Stimulated activated CD4-positive, alpha-beta T cell treated with anti-CD3 and anti-CD28 coated beads, Interleukin-15, amount 100 ng/mL, for 48 hours (primary cell): ENCODE measurements at places on chromosomes 3 and 15.

DNA sequence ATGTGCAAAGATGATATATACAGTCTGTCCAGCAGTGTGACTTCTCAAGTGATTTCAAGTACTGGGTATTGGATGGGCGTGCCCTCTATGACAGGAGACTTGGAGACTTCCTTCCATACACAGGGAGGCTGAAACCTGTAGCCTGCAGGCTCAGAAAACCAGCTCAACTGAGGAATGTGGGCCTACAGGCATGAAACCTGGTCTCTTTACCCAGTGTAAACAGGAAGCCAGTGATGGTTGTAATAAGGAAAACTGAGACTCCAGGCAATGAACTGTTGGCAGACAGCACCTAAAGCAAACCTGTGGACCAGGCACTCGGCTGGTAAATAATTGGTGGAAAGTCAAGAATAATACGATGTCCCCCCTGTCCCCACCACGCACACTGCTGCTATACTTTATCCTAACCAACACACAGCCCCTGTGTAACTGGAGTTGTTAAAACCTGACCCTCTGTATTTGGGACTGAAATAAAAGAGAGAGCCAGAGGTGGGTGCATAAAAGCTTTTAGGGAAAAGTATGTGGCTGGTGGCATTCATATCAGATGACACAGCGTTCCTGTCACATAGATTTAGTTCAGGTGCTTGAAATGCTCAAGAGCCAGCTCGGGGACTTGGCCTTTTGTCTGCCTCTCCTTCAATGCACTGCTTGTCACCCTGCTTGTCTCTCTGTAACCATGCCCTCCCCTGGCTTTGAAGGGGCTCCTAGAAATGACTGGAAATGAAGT is 144.7 kb downstream of the TPRG1 start:
- DNase-seq: no peak

DNA sequence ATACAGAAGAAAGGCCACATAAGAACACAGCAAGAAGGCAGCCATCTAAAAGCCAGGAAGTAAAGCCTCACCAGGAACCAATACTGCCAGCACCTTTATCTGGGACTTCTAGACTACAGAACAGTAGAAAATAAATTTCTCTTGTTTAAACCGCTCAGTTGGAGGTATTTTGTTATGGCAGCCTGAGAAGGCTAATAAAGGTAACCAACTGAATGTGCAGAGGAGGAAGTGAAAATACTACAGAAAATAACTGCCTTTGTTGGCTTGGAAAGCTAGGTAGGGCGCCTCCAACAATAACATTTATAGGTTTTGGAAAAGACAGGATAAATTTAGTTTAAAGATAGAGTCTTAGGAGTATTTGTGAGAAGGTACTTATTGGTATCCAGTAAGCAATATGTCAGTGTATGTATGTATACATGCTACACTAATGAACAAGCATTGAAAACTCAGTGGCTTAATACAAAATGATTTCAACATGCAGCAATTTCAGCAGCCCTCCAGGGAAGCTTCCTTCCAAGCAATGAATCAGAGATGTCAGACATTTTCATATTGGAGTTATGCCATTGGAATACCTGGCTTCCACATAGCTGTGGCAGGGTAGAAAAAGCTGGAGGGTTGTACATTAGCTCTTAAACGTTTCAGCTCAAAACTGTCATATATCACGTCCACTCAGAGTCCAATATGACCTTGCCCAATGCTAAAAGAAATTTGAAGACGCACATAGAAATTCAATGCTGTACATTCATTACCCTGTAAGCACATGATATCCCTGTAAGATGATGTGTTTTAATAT is 48.9 kb downstream of the ZBBX start:
- no peak for DNase-seq

GRCh38 chr3:143975554-143976152 is 4.0 kb downstream of the DIPK2A start:
- DNase-seq: no peak

DNA sequence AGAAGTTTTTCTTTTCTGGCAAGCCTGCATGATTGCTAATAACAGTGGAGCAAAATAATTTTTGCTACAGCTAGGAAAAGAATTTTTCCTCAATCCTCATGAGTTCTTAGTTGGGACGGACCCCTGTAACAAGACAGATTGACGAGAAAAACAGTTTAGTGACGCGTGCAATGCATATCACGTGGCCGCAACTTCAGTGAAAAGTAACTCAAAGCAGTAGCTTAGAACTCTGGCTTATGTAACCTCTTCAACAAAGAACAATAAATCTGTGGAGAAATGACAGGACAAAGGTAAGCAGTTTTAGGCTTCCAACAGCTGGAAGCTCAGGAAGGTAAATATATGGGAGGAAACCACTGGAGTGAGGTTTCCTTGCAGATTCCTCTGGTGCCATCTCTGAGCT is 19.7 kb downstream of the FAM107A start:
- no peak for DNase-seq

GRCh38 chr15:39869254-39869653 is 50.8 kb downstream of the GPR176 start:
- no peak for DNase-seq

- DNase-seq: no peak
Measured at GRCh38 chr3:49022688-49023171, 809 bp downstream of the NDUFAF3 start.

DNA sequence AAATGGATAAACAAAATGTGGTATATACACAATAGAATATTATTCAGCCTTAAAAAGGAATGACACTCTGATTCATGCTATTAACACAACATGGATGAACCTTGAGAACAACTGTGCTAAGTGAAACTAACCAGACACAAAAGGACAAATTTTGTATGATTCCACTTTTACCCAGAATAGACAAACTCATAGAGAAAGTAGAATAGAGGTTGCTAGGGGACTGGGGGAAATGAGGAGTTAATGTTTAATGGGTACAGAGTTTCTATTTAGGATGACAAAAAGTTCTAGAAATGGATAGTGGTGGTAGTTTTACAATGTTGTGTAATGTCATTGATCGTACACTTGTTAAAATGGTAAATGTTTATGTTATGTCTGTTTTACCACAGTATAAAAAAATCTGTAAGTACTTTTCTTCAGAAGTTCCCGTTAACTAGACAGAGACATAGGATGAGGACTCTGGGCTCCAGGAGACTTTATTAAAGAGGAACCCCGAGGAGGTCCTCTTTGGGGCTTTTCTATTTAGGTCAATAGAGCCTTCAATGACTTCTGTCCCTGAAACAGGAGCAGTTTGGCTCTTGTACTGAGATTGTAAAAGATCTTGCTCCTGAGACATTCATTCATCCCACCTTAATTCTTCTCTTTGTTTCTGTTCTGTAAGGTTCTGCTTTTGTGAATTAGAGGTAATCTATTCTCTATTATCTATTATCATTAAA is 24.5 kb downstream of the ABHD6 start:
- DNase-seq: no peak

GRCh38 chr3:104561324-104561723 is 805.4 kb upstream of the ALCAM start:
- DNase-seq: no peak

DNA sequence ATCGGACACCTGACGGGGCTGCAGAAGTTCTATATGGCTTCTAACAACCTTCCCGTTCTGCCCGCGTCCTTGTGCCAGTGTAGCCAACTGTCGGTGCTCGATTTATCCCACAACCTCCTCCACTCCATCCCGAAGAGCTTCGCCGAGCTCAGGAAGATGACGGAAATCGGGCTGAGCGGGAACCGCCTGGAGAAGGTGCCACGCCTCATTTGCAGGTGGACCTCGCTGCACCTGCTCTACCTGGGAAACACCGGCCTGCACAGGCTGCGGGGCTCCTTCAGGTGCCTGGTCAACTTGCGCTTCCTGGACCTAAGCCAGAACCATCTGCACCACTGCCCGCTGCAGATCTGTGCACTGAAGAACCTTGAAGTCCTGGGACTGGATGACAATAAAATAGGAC is 9.8 kb upstream of the LRRC34 start:
- no peak for DNase-seq

DNA sequence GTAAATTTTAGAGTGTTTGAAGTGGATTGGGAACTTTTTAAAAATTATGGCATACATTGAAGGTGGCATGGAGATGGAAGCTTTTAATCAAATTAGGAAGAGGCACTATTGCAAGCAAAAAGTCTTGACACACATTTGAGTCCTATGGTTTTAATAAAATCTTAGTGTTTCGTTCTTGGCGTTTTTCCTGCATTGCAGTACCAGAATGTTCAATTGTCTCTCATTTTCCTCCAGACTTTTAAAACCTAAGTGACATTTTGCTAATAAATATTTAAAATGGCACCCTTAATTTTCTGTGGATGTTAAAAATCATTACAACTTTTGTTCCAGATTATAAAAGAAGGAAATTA is 2.2 kb downstream of the TGFBR2 start:
- DNase-seq: no peak

DNA sequence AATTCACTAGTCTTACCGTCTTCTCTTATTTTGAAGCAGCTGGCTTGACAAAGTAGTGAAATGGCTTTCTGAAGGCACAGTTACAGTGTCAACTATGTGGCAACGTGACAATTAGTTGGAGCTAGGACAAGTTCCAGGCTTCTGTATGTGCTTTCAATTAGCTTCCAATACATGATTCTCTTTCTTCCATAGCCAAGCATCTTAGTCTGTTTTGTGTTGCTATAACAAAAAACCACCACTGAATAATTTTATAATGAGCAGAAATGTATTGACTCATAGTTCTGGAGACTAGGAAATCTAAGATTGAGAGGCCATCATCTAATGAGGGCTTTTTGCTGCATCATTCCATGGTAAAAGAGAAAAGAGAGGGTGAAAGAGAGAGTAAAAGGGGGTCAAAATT is 365.1 kb upstream of the PLSCR5 start:
- DNase-seq: no peak

GRCh38 chr15:93989440-93989998 is 241.8 kb upstream of the MCTP2 start:
- DNase-seq: no peak

- DNase-seq: no peak
Measured at GRCh38 chr3:5456199-5456598, 268.7 kb downstream of the EDEM1 start.

GRCh38 chr3:152296382-152296781 is 27.7 kb downstream of the MBNL1 start:
- DNase-seq: no peak

DNA sequence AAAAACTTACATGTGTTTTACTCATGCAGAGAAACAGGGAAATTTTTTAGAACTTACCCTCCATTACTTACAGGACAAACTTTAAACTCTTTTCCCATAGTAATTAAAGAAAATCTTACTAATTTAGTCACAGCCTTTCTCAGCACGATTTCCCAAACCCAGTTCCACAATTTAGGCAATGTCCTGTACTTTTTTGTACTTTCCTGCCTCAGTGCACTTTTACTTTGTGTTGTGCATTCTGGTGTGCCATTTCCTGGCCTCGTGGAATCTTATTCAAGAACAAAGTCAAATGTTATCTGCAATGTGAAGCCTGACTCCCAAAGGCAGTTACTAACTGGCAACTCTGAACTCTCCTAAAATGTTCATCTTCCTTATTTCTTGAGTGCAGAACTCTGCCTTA is 1.9 kb downstream of the SLC33A1 start:
- DNase-seq: no peak

GRCh38 chr3:25854635-25855034 is 64.7 kb downstream of the OXSM start:
- DNase-seq: no peak

GRCh38 chr3:43326891-43327581 is 40.7 kb downstream of the SNRK start:
- DNase-seq: no peak

- no peak for DNase-seq
Measured at GRCh38 chr3:55343486-55344357, 143.4 kb downstream of the WNT5A start.

DNA sequence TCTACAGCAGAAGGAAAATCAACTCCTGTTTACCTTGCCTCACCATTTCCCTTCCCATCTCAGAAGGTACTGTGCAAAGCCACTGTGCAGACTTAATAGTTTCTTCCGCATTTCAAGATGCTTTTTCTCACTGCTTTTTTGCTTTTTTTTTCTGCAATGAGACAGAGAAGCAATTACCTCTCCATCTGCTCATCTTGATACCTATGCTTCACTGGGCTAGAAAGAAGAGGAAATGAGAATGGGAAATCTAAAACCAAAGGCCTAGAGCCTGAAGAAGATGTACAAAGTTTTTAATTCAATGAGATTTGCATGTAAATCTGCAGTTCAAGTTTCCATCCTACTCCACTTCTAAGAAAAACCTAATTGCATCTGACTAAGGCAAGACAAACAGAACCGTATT is 238.1 kb upstream of the SETMAR start:
- no peak for DNase-seq

- no peak for DNase-seq
Measured at GRCh38 chr3:73727117-73727821, 102.5 kb upstream of the PDZRN3 start.

- no peak for DNase-seq
Measured at GRCh38 chr15:70669006-70669602, 94.3 kb downstream of the UACA start.

- no peak for DNase-seq
Measured at GRCh38 chr3:101077361-101078011, 84.3 kb upstream of the ABI3BP start.

DNA sequence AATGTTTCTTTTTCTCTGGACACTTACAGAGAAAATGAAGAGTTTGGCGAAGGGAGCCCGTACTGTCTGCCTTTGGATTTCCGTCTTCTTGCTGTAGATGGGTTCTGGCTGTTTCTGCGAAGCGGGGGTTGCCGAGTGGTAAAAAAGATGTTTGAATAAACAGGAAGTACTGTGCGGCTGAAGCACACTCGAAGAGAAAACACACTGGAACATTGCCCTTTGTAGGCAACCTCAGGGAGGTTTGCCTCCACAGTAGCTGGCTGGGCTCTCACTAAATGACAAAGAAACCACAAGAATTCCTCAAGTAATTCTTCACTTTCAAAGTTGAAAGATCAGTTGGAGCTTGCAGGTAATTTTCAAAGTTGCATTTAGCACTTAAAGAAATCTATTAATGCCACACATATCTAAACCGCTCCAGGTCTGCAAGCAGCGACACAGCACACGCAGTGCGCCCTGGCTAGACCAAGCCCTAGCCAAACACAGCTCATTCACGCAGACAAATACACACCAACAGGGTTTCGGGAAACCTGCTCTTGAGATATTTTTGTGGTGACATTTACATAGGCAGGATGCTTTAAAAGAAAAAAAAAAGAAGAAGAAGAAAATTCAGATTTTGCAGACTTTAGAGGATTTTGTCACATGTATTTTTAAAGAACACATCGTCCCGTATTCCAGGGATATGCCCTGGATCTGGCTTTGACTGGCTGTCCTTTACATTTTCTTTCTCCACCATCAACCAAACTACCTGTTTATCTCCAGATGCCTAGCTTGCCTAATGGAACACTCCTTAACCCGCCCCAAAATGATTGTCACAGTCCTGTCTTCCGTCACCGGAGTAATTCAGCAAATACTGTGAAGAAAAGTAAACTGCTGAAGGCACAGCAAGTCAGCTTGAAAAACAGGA is 452.8 kb downstream of the FOXP1 start:
- peak; percentile 52 for DNase-seq

- DNase-seq: no peak
Measured at GRCh38 chr15:58306591-58307312, 125.0 kb upstream of the LIPC start.

DNA sequence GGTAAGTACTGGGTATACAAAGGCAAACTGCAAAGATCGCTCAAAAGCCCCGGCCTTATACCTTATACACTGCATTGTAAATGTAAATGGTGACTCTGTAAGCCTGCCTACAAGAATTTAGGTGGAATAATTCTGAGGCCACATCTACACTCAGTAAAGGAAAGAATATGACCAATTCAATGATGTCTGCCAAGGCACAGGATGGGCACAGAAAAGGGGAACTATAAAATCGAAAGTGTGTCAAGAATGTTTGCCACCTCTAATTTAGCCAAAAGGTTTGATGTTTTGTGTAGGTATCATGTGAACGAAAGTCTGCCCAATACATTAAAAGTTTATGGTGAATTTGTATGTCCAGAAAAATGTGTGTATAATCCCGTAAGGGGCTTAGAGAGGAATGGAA is 96.1 kb downstream of the FOXP1 start:
- DNase-seq: no peak
